ENCODE measurements at places on chromosomes 3 and 15. TPM values are rescaled to one million over a fixed set of nuclear protein-coding genes. Genes with fewer than 3 reads are reported as not detected.

Gene ATOSA
- 15.8 TPM for total RNA-seq

GRCh38 chr3:46902188-46902631 lies 24.7 kb downstream of the PTH1R start:
- no peak overlapping the region for H3K4me3 ChIP-seq
- H3K36me3 ChIP-seq = no peaks in the 10 kb centered on the region
- no peak overlapping the region for H3K27ac ChIP-seq
- no peak for DNase-seq
- no peaks in the 10 kb centered on the region for H3K4me1 ChIP-seq

GRCh38 chr3:151707216-151707615 lies 26.5 kb upstream of the AADACL2 start:
- H3K27me3 ChIP-seq = no peaks in the 10 kb centered on the region
- no peaks in the 10 kb centered on the region for H3K36me3 ChIP-seq
- no peak for DNase-seq
- H3K4me1 ChIP-seq = no peaks in the 10 kb centered on the region
- no peak overlapping the region for H3K27ac ChIP-seq

DNA sequence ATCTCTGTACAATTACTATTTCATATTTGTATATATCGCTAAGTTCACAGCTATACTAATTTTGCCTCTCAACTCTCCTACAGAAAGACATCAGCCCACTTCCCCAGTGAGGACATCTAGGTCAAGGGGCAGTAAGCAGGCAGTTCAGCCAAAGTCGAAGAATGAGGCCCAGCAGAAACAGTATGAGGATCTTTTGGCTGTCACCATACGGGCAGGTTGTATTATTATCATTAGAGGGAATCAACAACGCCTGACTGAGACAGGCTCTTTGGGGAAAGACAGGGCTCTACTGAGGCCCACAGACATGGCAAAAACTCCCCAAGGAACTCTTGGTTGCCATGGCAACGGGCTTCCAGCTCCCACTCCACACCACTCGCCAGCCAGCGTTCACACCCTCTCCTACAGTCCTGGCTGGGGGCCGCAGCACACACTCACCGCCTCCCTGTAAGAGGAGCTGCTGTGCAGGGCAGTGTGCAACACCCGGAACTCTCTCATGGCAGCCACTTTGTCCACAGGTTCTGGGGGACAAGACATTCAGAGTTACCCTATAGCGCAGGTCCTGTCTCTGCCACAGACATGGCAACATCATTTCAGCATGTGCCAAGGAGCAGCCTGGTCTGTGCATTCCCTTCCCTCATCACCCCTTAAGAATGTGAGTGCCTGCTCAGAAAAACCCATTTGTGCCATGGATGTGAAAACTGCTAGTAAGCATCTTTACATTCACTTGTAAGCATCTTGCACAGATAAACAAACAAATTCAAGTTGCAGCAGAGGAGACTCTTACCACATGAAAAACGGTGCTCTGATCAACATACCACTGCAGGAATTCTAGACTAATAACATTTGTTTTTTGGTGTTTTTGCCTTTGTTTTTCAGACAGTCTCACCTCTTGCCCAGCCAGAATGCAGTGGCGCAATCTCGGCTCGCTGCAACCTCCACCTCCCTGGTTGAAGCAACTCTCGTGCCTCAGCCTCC lies 8.8 kb downstream of the UBL7 start:
- no peak overlapping the region for H3K4me3 ChIP-seq
- no peak for DNase-seq
- peaks cover 10% of the 10 kb centered on the region for H3K36me3 ChIP-seq
- H3K27me3 ChIP-seq = no peaks in the 10 kb centered on the region

Measured in neural crest cell (in vitro differentiated cells).